ENCODE measurements at places on chromosomes 2 and 18. TPM values are rescaled to one million over a fixed set of nuclear protein-coding genes. Genes with fewer than 3 reads are reported as not detected.

DNA sequence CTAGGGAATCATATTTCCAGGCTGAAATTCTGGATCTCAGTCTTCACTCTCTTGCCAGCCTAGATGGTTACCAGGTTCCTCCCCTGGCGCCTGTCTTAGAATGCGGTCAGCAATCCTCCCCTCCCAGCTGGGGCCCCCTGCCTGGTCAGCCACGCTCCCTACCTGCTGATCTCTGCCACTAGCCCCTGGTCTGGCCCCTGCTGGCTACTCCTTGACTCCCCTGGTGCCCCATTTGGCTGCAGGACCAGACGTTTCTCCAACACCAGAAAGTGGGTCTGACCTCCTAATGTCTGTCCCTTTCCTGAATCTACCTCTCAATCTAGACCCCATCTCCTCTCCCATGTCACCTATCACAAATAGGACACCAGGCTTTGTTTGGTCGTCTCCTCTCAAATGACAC, 432.0 kb upstream of the SMIM21 start:
- no peaks in the 10 kb centered on the region for H3K27me3 ChIP-seq
- no peaks in the 10 kb centered on the region for H3K4me1 ChIP-seq
- no peak for DNase-seq
- H3K36me3 ChIP-seq: no peaks in the 10 kb centered on the region
- H3K27ac ChIP-seq: no peak overlapping the region
- H3K4me3 ChIP-seq: no peak overlapping the region

Gene ABCG8
- not detected for total RNA-seq

DNA sequence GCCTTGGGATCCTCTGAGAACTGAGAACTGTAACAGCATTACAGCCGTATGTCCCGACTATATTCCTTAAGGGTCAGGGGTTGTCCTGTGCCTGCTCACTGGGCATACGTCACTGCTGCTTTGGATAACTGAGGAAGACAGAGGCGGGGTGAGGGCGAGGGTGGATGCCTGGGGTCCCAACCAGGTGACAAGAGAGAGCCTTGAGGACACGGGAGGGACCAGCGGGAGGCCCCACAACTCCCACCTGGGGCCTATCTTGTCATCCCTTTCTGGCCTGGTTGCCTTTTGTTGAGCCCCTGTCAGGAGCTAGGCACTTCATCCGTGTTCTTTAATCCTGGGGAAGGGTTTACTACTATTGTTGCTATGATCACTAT, 28.8 kb downstream of the INPP5D start:
- no peaks in the 10 kb centered on the region for H3K27me3 ChIP-seq
- no peak overlapping the region for H3K27ac ChIP-seq
- peaks cover 17% of the 10 kb centered on the region for H3K4me1 ChIP-seq
- no peaks in the 10 kb centered on the region for H3K36me3 ChIP-seq
- no peak for DNase-seq

Gene HADHB
- 72.2 TPM for total RNA-seq

DNA sequence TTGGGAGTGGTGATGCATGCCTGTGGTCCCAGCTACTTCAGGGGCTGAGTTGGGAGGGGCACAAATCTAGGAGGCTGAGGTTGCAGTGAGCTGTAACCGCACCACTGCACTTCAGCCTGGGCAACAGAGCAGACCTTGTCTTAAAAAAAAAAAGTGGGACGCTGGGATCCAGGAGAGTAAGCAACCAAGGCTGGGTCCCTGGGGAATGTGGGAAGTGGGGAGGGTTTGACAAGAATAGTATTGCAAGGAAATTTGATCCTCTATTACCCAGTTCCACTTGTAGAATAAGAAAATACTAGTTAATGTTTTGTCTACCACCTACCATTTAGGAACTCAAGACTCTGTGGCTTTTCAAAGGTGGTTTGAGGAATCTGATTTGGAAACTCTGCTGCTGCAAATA, 21.1 kb upstream of the DYTN start:
- no peaks in the 10 kb centered on the region for H3K4me1 ChIP-seq
- DNase-seq: no peak
- H3K4me3 ChIP-seq: no peak overlapping the region
- H3K27ac ChIP-seq: no peak overlapping the region
- no peaks in the 10 kb centered on the region for H3K27me3 ChIP-seq
- no peaks in the 10 kb centered on the region for H3K36me3 ChIP-seq

GRCh38 chr2:239657992-239658391, 257.2 kb upstream of the HDAC4 start:
- no peak for DNase-seq
- H3K36me3 ChIP-seq: no peaks in the 10 kb centered on the region
- no peak overlapping the region for H3K27ac ChIP-seq
- H3K4me1 ChIP-seq: peaks cover 19% of the 10 kb centered on the region
